ENCODE measurements at places on chromosomes 13 and 19.
A peak's percentile ranks its signal among the peaks of the same experiment; 100 is the strongest.

DNA sequence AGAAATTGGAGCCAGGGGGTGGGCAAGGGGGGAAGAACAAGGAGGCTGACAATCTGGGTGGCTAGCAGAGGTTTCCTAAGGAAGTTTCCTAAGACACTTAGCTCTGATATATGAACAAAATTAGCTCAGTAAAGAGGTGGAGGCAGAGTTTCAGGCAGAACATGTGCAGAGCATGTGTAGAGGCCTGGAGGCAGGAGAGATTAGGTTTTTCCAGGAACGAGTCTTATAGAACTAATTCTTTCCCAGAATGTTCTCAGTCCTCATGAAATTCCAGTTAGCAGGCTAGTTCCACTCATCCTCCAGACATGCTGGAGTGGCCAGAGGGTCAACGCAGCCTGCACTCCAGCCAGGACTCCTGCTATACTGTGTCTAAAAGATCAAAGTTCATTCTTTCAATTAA, 184.7 kb downstream of the LACC1 start:
- no peak for DNase-seq

DNA sequence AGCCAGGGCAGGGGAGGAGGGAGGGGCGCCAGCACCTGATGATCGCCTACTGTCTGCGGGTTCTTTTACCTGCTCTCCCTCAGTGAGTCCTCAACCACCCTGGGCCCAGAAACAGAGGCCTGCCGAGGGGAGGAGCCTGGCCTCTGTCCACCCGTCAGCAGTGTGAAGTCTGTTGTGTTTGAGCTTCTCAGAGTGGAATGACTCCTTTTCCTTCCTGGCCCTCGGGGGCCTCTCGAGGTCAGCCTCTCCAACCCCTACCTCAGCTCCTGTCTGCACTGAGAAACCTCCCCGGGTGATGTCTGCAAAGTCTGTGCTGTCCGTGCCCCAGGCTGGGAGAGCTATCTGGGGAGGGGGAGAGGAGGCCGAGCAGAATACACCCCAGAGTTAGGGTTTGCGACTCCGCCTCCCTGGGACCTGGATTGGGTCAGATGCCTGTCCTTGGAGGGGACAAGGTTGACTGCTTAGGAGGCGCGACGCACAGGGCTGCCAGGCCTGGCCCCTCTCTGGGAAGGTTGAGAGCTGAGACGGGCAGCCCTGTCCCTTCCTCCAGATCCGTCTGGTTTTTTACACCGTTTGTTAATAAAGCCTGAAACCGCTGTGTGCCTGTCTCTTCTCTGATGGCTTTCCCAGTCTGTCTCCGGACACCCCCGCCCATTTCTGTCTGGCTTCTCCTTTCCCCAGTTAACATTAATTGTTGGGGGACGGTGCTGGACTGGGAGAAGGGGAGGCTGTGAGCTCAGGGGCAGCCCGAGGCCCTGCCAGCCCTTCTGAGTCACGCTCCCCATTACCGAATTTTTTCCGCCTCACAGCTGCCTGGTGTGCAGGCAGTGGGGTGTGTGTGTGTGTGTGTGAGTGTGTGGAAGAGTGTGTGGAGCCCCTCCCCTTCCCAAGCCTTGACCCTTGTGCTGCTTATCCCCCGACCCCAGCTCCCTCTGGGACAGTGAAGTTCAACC, 989 bp upstream of the SSC5D start:
- DNase-seq = peak; percentile 95

- no peak for DNase-seq
Observed at GRCh38 chr13:41701676-41702075, 244.3 kb downstream of the RGCC start.

- DNase-seq = no peak
Observed at GRCh38 chr13:45468635-45469034, 3.9 kb downstream of the COG3 start.

DNA sequence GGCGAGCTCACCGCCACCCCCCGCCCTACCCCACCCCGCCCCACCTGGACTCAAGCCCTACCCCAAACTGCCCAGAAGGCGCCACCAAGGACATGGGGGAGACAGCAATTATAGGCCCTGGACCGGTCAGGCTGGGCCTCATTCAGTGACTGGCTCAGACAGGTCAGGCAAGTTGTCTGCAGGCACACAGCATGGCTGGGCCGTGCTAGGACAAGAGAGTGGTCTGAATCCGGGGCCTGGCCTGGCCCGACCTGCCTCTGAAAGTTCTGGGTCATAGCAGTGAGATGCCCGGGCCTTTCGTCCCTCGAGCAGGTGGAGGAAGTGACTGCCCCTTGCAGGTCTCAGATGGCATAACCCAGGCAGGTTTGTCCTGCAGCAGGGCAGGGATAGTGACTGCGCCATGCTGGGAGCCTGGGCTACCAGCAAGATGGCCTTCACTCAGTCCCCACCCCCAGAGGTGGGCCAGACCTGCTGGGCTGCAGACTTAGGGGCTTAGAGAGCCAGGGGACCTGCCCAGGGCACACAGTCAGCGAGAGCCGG, 21.0 kb downstream of the COMP start:
- no peak for DNase-seq

DNA sequence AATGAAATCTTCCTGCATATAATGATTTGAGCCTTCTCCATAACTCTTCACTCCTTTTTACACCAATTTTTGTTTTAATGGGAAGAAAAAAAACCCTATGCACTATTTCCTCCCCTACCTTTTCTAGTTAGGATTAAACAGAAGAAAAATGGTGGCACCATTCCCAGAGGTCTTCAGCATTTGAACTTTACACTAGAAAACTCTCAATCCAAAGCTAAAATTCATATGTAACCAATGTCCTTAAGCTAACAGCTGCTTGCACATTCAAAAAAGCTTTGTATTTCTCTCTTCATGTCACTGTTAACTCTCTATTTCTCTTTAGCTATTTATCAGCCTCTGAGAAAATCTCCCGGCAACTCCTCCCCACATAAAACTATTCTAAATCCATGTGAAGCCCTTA, 90.3 kb upstream of the UBL3 start:
- DNase-seq = no peak

DNA sequence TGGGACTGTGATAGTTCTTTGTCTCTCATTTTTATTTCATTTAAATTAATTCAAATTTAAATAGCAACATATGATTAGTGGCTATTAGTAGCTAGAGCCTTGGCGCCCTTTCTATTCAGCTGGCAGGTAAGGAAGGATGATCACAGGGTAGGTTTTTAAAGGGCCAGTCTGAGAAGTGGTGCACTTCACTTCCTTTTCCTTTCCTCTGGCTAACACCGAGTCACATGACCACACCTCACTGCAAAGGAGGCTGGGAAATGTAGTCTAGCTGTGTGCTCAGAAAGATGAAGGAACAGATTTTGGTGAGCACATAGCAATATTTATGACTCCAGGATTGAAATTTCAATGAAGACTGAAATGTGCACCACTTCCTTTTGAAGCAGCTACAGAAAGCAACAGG, 128.7 kb downstream of the TSHZ3 start:
- no peak for DNase-seq
